ENCODE measurements at places on chromosomes 7 and 10.
A peak's percentile ranks its signal among the peaks of the same experiment; 100 is the strongest.

DNA sequence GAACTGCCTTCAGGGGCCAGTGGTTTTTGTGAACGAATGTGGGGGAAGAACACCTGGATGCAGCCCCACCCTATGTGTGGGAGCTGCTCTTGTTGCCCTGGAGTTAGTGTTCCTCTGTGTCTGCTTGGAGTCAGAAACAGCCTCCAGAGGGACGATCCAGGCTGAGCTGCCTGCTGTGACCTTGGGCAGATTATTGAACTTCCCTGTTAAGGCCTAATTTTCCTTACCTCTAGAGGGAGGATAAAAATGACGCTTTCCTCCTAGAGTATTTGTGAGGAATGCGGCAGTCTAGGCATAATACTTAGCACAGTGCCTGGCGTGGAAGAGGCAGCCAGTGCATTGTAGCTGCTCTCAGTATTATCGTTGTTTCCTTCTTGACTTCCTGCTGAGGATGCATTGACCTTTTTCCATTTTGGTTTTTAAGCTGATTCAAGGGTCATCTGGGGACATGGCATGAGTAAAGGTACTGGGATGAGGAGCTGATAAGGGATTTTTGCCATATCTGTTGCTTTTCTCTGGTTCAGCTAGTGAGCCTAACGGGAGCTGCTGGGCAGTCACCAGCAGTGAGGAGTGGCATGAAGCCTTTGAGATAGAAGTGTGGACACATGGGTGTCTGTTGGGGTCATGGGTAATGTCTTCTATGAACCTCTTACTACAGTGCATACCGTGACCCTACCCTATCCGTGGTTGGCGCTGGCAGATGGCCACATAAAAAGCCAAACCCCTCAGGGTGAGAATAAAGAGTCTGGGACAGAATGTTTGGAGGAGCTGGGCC, 6.4 kb downstream of the ZFYVE27 start:
- DNase-seq: no peak

DNA sequence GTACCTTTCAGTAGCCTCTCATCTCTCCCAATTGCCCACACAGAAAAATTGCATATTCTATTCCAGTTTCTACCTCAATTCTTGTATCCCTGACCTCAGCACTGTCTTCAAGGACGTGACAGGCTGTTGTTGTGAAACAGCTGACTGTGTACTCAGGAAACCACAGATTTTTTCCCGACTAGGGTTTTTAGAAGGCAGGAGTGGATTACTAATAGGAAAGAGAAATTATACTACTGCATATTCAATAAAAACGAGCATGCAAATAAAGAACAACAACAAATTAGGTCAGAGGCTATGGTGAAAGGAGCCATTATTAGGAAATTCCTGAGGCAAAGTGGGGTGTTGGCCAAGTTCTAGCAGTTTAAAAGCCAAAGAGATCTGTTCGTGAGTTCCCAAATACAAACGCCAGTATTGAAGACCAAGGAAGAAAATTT, 93.4 kb downstream of the DOCK4 start:
- no peak for DNase-seq

DNA sequence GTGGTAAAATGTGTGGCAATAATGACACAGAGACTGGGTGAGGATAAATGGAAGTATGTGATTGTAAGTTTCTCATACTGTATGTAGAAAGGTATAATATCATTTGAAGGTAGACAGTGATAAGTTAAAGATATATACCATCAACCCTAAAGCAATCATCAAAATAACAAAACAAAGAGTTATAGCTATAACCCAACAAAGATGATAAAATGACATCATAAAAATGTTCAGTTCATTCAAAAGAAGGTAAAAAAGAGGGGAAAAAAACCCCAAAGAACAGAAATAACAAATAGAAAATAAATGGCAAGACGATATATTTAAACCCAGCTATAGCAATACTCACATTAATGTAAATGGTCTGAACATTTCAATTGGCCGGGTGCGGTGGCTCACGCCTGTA, 17.4 kb upstream of the TCF7L2 start:
- DNase-seq: no peak

DNA sequence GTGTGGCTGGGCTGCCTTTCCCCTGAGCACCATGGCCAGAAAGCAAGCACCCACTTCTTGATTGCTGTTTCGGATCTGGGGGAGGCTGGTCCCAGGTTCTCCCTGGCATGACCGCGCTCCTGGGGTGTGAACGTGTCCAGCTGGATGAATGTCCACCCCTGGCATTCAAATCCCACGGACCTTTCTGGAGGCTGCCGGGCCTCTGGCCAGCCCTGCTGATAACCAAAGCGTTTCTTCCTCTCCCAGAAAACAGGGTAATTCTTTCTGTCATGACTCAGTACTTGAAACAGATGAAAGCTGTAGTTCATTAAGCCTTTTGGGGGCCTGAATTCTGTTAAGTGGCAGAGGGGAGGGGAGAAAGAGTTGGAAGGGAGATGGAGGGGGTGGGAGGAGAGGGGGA, 73.1 kb upstream of the SAMD8 start:
- DNase-seq: no peak

GRCh38 chr10:108338146-108338545, 1173.6 kb upstream of the SORCS1 start:
- no peak for DNase-seq

GRCh38 chr10:13528123-13528874, 515 bp downstream of the BEND7 start:
- DNase-seq: peak; percentile 40

DNA sequence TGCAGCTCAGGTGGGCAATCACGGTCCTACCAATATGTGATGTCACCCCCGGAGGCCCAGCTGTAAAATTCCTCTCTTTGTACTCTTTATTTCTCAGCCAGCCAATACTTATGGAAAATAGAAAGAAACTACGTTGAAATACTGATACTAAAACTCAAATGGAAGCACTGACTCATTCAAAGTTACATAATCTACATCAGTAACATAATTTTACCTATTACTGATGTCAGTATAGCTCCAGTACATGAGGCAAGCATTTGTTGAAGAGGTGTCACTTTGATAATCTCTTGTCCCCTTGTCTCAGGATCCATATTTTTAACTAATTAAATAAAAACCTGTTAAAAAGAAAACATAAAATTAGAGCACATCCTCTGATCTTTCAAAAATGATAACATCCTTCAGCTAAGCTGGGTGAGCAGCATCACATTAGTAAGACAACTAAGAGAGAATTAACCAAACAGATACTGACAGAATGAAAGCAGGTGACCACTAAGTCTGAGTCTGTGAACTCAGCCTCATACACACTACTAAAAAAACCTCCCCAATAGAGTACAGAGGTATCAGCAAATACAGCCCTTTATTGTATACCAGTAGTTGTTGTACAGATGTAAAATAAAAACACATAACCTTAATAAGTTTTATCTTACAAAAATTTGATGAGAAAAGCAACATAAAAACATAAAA, 17.6 kb downstream of the SLC25A40 start:
- no peak for DNase-seq
